ENCODE measurements at places on chromosomes 5 and 9. TPM values are rescaled to one million over a fixed set of nuclear protein-coding genes. Genes with fewer than 3 reads are reported as not detected.

SPATA31A3 gene
- polyA plus RNA-seq: not detected

IFNA13 gene
- polyA plus RNA-seq: not detected

IFNA2 gene
- not detected for polyA plus RNA-seq

INSYN2B gene
- polyA plus RNA-seq: 10.6 TPM

PKD2L2 gene
- polyA plus RNA-seq: not detected

ECM2 gene
- 2.4 TPM for polyA plus RNA-seq

MIGA2 gene
- 12.4 TPM for polyA plus RNA-seq

FOXD4L3 gene
- polyA plus RNA-seq: not detected

PCDH1 gene
- polyA plus RNA-seq: 2.4 TPM

TRPM6 gene
- polyA plus RNA-seq: not detected

C1QTNF2 gene
- polyA plus RNA-seq: 0.31 TPM

RAB14 gene
- polyA plus RNA-seq: 75.9 TPM

PCDHGA10 gene
- 4.6 TPM for polyA plus RNA-seq

BTNL3 gene
- not detected for polyA plus RNA-seq

TEK gene
- polyA plus RNA-seq: 4.3 TPM

AGPAT2 gene
- 80.3 TPM for polyA plus RNA-seq

FGF1 gene
- polyA plus RNA-seq: 29.6 TPM

COL23A1 gene
- polyA plus RNA-seq: not detected

SMIM33 gene
- polyA plus RNA-seq: not detected

RALGPS1 gene
- 0.71 TPM for polyA plus RNA-seq

PRSS3 gene
- 48.2 TPM for polyA plus RNA-seq

TLR4 gene
- polyA plus RNA-seq: 5.1 TPM

SLC44A1 gene
- 30.4 TPM for polyA plus RNA-seq

TTLL11 gene
- polyA plus RNA-seq: 5.1 TPM

GRXCR2 gene
- polyA plus RNA-seq: not detected

PCDHGA7 gene
- polyA plus RNA-seq: 1.1 TPM

SLC45A2 gene
- polyA plus RNA-seq: not detected

ADAMTSL1 gene
- polyA plus RNA-seq: 77.0 TPM

KCNN2 gene
- polyA plus RNA-seq: not detected

IFNA8 gene
- polyA plus RNA-seq: not detected

FCN1 gene
- polyA plus RNA-seq: not detected

DNAJA1 gene
- polyA plus RNA-seq: 115 TPM

GMCL2 gene
- not detected for polyA plus RNA-seq

HTR1A gene
- polyA plus RNA-seq: not detected

GPRIN1 gene
- 1.2 TPM for polyA plus RNA-seq

FBLL1 gene
- polyA plus RNA-seq: not detected

TMEM252 gene
- polyA plus RNA-seq: not detected

OTP gene
- polyA plus RNA-seq: not detected

OR1B1 gene
- polyA plus RNA-seq: not detected

ZNF879 gene
- polyA plus RNA-seq: 2.8 TPM

TEX48 gene
- not detected for polyA plus RNA-seq

RORB gene
- not detected for polyA plus RNA-seq

ADAMTS6 gene
- 10.1 TPM for polyA plus RNA-seq

OCLN gene
- 0.52 TPM for polyA plus RNA-seq

LOX gene
- polyA plus RNA-seq: 1,226 TPM

CFAP157 gene
- polyA plus RNA-seq: 0.43 TPM

LIX1 gene
- not detected for polyA plus RNA-seq

VAV2 gene
- polyA plus RNA-seq: 6.7 TPM
